ENCODE measurements at places on chromosomes 1 and 21. TPM values are rescaled to one million over a fixed set of nuclear protein-coding genes. Genes with fewer than 3 reads are reported as not detected.

MNDA gene
- total RNA-seq: not detected

DIO1 gene
- total RNA-seq: not detected

LRRC7 gene
- not detected for total RNA-seq

SMIM1 gene
- 1.5 TPM for total RNA-seq

IL23R gene
- not detected for total RNA-seq

TDRD10 gene
- total RNA-seq: not detected

PIK3C2B gene
- total RNA-seq: 1.0 TPM

THEM5 gene
- not detected for total RNA-seq

KCNA3 gene
- total RNA-seq: 5.6 TPM

KLHDC7A gene
- not detected for total RNA-seq

RBBP5 gene
- total RNA-seq: 19.8 TPM

TFF2 gene
- total RNA-seq: not detected

CD244 gene
- not detected for total RNA-seq

RORC gene
- total RNA-seq: under 0.01 TPM

PGLYRP4 gene
- not detected for total RNA-seq

CDC20 gene
- total RNA-seq: 1.3 TPM

KCNN3 gene
- total RNA-seq: not detected

OR4F29 gene
- 0.17 TPM for total RNA-seq

CXADR gene
- 9.9 TPM for total RNA-seq

PTAFR gene
- under 0.01 TPM for total RNA-seq

GABRD gene
- not detected for total RNA-seq

ADAMTS1 gene
- 186 TPM for total RNA-seq

TMEM200B gene
- 17.7 TPM for total RNA-seq

PTGS2 gene
- 1.3 TPM for total RNA-seq

CBR3 gene
- 13.4 TPM for total RNA-seq
